ENCODE measurements at places on chromosomes 4 and X.
A peak's percentile ranks its signal among the peaks of the same experiment; 100 is the strongest.

DNA sequence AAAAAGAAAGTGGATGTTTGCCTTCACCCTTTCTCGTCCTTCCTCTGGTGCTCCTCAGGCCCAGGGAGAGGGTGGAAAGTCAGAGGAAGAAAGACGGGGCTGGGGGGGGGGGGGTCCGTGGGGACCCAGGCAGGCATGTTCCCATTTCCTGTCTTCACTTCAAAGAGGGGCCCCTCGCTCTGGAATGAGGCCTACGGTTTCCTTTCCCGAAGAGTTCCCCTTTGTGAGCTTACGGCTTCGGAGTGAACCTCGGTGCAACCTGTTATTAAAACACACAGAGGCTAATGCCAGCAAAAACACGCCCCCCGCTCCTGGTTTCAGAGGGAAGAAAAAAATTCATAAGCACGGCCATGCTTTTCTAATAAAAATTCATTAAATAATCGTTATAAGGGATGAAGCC, 40.1 kb downstream of the SHOX start:
- no peak for DNase-seq

GRCh38 chr4:2449511-2450392, 19.2 kb upstream of the RNF4 start:
- no peak for DNase-seq

DNA sequence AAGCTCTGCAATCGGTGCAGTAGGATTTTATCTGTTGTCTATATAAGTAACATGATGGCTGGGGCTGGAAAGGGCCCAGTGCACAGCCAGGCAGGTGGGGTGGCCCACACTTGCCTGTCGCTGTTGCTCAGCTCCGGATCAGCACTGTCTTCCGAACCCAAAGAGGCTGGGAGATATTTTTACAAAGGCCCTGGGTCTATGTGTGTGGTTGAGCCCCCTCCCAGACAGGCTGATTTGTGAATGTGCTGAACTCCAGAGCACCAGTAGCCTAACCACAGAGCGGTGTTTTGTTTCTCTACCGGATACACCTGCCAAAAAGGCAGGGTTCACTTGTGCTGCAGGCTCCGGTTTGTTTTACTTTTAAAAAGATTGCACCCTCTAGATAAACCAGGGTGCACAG, 33.5 kb upstream of the CHRNA9 start:
- no peak for DNase-seq

DNA sequence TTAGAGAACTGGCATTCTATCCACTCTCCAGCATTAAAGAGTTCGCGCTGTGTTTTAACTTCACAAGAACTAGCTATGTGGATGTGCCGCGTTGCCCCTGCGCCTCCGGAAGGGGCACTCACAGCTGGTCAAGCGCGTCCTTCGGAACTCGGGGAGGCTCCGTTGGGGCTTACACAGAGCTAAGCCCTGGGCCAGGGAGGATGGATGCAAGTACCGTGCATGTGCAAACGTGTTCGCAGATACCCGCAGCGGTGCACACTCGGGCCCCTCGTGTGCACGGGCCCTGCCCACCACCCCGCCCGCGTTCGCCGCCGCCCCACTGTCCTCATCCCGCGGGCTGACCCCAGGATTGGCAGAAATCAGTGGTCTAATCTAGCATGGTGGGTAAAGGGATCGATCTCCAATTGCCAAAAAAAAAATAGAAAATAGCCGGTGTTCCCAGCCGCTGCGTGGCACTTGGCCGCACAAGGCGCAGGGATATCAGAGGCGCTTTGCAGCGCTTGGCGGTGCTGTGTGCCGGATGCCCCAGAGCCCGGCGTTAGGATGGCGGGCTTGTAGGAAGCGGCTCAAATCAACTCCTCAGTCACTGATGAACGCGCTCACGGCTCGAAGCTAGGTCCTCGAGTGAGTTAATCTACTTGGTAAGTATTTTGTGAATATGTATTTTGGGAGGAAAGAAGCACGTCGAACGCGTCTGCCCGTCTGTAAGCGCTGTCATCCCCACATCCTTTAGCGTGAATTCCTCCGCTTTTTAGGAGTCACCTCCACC, 989 bp upstream of the PCDH10 start:
- DNase-seq, result peak; percentile 73

- no peak for DNase-seq
Measured at GRCh38 chr4:104163820-104164219, 330.9 kb downstream of the CXXC4 start.

DNA sequence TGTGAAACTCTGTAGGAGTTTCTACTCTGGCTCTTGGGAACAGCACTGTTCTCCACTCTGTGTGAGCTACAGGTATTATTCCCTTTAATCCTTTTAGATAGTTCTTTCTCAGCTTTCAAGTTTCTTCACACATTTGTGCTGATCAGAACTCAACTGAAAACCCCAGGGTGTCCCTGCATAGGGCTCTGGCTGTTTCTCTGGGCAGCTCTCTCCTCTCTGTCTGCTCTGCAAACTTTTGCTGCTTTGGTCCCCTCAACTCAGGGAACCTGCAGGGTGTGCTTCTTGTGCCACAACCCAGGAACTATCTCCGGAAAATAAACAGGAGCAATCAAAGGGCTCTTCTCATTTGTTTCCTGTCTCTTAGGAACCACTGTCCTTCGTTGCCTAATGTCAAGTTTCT, 196.6 kb upstream of the GABRA2 start:
- DNase-seq, result no peak

DNA sequence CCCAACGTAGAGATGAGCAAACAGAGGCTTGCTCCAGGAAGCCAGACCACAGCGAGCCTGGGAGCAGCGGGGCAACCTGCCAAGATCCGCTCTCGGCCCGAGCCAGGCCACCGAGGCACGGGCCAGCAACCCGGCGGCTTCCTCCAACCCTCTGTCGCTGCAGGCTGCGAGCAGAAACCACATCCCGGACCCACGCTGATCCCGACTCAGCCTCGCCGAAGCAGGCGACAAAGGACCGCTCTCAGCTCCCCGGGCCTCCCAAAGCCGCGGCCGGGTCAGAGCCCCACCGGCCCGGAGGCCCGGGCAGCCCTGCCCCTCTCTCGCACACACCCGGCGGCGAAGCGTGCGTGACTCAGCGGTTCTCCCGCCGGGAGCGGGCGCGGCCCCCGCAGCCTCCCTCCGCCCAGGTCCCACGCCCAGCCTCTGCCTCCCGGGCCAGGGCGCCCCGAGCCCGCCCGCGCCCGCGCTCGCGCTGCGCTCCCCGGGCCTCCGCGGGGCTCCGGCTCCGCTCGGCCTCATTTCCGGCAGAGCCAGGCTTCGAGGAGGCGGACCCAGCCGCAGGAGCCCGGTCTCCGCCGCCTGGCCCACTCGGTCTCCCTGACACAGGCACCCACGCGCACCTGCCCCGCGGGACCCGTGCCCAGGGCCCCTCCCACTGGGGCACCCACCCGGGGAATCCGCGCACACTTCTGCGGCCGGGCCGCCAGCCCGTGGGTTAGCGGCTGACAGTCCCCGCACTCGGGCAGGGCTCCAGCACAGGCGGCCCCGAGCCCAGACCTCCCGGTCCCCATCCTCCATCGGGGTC, 1.7 kb downstream of the PPP2R2C start:
- peak; percentile 43 for DNase-seq

DNA sequence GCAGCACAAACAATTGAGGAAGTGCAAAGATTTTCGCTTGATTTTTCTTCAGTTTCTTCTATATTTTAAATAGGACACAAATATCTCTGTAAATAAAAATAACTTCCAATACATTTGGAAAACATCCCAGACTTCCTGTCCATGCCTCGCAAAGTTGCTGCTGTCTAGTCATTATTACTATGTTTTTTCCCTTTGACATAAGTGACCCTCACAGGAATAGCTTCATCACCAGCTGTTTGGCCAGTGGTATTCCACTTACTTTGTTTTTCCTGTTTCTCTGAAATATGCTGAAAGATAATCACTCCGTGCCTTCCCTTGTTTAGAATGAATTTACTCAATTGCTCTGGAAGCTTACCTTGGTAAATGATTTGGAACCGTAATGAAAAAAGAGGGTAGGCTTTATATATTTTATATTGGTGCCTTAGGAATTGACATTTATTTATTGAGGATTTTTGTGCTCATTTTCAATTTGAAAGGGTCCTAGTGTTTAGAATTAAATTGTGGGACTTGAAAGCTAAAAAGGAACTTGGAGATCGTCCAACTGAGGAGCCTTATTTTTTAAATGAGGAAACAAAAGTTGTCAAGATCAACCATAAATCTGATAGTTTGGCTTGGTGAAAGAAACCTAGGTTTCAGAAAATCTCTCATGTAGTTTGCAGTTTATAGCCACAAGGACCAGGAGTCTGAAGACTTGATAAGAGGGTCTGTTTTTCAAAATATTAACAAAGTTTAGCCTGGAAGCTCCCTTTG, 65.6 kb downstream of the CDKL5 start:
- no peak for DNase-seq

- DNase-seq, result no peak
Measured at GRCh38 chr4:146049802-146050201, 111.2 kb upstream of the ZNF827 start.

GRCh38 chr4:156898373-156899117, 73.1 kb downstream of the PDGFC start:
- peak; percentile 41 for DNase-seq

DNA sequence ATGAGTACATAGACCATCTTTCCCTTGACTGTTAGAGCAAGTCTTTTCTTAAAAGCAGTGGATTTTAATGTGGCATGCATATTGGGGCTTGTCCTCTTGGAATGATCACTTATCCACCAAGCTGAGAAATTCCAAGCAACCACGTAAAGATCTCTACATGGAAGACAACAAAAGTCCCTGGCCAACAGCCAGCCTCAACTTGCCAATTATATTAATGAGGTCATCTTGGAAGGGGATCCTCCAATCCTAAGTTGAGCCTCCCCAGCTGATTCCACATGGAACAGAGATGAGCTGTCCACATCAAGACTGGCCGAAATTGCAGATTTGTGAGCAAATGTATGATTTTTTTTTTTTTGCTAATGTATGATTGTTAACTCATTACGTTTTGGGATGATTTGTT, 20.6 kb upstream of the FTHL17 start:
- DNase-seq, result no peak

DNA sequence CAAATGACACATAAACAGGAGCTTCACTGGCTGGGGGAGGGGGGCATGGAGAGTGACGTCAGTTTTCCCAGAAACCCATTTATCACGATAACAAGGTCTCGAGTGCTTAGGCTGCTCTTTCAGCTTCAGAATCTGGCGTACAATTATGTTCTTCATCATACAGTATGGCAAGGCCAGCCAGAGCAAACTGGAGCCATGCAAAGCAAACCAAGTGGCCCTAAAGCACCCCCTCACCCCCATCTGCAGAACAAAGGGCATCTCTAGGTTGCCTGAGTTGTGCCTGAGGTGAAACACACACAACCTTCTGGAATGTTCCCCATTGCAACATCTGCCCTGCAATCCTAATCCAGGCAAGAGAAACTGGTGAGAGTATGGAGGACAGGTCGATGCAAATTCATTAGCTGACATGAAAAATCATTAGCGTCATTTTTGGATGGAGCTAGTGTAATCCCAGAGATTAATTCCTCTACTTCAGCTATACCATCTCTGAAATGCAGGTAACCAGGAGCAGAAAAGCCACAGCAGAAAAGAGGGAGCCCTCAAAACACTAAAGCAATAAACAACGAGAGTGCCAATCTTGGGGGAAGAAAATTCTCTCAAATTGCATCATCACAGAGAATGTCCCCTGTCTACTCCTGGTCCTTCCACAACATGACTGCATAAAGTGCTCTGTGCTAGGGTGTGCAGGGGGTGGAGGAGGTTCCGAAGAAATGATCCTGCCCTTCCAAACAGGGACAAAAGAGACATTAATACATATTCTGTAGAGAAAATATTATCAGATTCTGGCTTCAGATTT, 1.8 kb downstream of the SEPTIN6 start:
- DNase-seq, result peak; percentile 88

DNA sequence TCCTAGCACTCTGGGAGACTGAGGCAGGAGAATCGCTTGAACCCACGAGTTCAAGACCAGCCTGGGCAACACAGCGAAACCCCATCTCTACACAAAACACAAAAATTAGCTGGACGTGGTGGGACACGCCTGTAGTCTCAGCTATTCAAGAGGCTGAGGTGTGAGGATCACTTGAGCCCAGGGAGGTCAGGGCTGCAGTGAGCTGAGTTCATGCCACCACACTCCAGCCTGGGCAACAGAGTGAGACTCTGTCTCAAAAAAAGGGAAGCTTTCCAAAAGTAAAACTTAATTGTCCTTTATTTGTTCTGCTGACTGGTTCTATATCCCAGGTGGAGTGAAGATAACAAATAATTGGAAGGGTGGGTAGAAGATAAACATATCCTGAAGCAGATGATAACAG, 45.6 kb downstream of the ABCG2 start:
- no peak for DNase-seq

DNA sequence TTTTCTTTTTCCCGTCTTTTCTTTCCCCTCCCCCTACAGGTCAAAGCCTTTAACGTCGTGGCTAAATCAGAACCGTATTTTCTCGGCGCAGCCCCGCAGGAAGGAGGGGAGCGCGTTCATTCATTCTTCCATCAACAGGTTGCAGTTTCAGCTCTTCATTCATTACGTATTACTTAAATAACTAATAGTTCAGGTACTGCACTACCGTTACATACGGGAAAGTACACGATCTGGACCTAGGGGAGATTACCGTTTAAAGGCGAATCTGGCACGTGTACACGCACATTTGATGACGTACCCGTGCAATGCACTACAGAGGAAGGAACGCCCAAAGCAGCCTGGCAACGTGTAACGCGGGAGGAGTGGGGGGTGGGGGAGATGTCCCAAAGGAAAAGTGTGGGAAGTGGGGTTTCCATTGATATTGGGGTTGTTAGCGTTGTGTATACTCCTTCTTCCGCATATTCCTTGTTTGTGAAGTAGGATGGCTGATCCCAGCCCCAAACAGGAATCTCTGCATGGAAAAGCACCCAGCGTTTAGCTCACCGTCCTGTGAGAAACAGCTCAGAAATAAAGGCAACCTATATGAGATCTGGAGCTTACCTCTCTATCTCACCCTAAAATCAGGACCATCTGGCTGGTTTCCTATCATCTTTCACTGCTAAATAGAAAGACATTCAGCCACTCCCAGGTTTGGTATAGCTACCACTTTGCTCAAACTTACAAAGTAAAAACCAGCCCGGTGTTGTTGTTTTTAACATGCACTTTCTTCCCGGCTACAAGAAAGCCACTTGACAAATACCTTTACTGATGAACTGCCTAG, 585 bp upstream of the SEC24D start:
- DNase-seq, result peak; percentile 53

DNA sequence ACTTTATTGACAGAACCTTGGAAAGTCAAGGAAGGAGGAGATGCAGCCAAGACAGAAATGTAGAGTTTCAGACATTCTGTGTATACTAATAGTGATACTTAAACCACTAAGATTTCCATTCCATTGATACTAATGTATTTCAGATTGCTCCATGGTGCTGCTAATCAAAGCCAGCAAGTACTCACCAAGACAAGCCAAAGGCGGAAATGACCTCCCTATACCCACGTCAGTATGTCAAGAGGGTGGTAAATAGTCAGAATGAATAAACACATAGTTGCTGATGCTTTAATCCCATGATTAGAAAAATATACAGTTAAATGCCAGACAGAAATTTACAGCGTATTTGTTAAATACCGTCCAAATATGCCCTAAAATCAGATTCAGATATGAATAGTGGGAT, 417.8 kb upstream of the INTU start:
- DNase-seq, result no peak

DNA sequence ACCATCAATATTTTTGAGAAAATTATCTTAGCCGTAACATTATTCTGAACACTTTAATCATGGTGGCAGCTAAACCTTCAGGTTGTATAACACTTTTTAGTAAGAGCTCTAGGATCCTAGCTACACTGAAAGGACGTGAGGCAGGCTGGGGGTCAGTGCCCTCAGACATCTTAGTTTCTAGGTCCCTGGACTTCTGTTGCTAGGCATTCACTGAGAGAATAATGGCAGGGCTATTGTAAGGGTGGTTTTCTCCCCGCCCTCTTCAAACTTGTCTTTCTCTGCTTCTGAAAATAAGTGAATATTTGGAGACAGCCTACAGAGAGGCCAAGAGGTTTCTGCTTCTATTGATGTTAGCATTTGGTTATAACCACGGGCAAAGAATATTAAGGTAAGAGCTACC, 15.4 kb upstream of the MMRN1 start:
- no peak for DNase-seq
